AG09309 (cell line): ENCODE measurements at places on chromosomes 2 and 18.

GRCh38 chr2:73290049-73290839 is 3.1 kb downstream of the EGR4 start:
- DNase-seq, result no peak

- no peak for DNase-seq
Measured at GRCh38 chr2:121408641-121409040, 122.0 kb upstream of the RNU4ATAC start.

- peak; percentile 7 for DNase-seq
Measured at GRCh38 chr2:234705108-234705507, 208.2 kb upstream of the ARL4C start.

GRCh38 chr2:226431288-226431948 is 368.2 kb downstream of the IRS1 start:
- no peak for DNase-seq

- no peak for DNase-seq
Measured at GRCh38 chr2:104866883-104867812, 13.2 kb downstream of the POU3F3 start.

- no peak for DNase-seq
Measured at GRCh38 chr2:176206136-176206535, 17.7 kb downstream of the HOXD1 start.

- no peak for DNase-seq
Measured at GRCh38 chr2:177550264-177551200, 158.0 kb downstream of the AGPS start.
